ENCODE measurements at places on chromosomes 12 and 14.

DNA sequence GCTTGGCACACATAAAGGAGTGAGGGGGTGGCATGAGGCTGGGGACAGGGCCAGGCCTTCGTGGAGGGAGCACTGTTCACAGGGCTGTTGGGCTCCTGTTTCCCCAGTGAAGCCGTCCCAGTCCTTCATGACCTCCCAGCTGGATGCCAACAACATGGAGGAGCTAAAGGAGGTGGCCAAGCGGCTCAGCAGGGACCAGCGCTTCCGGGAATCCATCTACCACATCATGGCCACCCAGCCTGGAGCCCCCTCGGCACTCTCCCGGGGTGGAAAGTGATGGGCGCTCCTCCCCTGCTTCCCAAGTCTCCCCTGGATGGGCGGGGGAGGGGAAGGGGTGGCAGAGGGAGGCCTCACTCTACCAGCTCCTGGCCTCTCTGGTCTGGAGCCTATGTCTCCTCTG lies 43.6 kb downstream of the PLEKHD1 start:
- DNase-seq = no peak

DNA sequence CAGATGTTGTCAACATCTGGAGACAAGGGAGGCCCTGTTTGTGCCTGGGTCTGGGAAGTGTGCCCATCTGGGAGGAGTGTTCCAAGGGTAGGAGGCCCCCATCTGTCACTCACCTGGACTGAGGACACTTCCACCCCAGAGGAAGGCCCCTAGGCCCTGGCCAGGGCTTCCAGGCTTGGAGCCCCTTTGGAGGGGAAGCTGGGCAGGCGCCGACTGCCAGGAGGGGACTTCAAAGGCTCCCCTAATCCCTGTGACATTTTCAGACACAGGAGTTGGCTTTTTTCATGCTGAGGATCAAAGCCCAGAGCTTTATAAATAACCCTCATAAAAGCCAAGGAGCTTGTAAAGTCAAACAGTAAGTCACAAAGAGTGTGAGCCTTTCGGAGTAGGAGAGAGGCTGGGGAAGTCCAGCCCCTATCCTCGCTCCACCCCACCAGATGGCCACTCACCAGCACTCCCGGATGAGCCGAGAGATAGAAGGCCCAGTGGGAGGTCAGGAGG lies 17.6 kb upstream of the FAM222A start:
- no peak for DNase-seq

DNA sequence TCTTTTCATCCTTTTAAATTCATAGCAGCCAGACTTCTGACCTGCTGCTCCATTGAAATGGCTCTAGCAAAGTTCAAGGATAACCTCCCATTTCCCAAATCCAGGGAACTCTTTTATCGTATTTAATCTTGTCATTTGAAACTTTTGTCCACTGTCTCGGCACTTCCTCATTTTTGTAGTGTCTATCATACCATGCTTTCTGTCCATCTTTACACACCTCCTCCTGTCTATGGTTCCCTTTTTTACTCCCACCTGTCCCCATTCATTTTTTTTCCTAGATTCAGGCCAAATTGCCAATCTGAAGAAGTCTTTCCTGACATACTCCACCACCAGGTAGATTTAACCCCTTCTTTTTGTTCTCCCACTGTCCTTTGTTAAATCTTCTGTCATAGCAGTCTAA lies 31.0 kb downstream of the NFYB start:
- no peak for DNase-seq

- no peak for DNase-seq
These were observed 88.1 kb downstream of the BCL2L14 start for GRCh38 chr12:12158858-12159257.

- no peak for DNase-seq
These were observed 160.1 kb downstream of the SRGAP1 start for GRCh38 chr12:64004641-64005040.

- DNase-seq = no peak
These were observed at the start of gene NKX2-1 for GRCh38 chr14:36519431-36520321. Gene NKX2-1, minus strand, starts transcription at chr14:36520232. Its CDS starts 103 bp downstream, at chr14:36520129.

- no peak for DNase-seq
These were observed 15.4 kb downstream of the TRIM9 start for GRCh38 chr14:51079489-51079888.
